Calu3 (cell line): ENCODE measurements at places on chromosomes 7 and 10. TPM values are rescaled to one million over a fixed set of nuclear protein-coding genes. Genes with fewer than 3 reads are reported as not detected.

The CALCR gene
- not detected in 2 replicates for total RNA-seq

The SLC26A5 gene
- not detected in 2 replicates for total RNA-seq

GRCh38 chr10:87658858-87659555 lies 671 bp upstream of the PAPSS2 start:
- peaks cover 19% of the 10 kb centered on the region for H3K36me3 ChIP-seq
- H3K4me1 ChIP-seq: peaks cover 31% of the 10 kb centered on the region
- peak overlapping the region; percentile 83 for H3K4me3 ChIP-seq
- H3K27me3 ChIP-seq: no peaks in the 10 kb centered on the region

- H3K27ac ChIP-seq: no peak overlapping the region
- no peak overlapping the region for H3K4me3 ChIP-seq
- no peaks in the 10 kb centered on the region for H3K27me3 ChIP-seq
- H3K4me1 ChIP-seq: peaks cover 10% of the 10 kb centered on the region
- no peak for DNase-seq
These were observed 25.4 kb upstream of the INPP5F start for GRCh38 chr10:119700321-119700954.

GRCh38 chr10:133170092-133170491 lies 10.1 kb downstream of the KNDC1 start:
- H3K36me3 ChIP-seq: no peaks in the 10 kb centered on the region
- peaks cover 14% of the 10 kb centered on the region for H3K27me3 ChIP-seq
- H3K4me3 ChIP-seq: no peak overlapping the region

DNA sequence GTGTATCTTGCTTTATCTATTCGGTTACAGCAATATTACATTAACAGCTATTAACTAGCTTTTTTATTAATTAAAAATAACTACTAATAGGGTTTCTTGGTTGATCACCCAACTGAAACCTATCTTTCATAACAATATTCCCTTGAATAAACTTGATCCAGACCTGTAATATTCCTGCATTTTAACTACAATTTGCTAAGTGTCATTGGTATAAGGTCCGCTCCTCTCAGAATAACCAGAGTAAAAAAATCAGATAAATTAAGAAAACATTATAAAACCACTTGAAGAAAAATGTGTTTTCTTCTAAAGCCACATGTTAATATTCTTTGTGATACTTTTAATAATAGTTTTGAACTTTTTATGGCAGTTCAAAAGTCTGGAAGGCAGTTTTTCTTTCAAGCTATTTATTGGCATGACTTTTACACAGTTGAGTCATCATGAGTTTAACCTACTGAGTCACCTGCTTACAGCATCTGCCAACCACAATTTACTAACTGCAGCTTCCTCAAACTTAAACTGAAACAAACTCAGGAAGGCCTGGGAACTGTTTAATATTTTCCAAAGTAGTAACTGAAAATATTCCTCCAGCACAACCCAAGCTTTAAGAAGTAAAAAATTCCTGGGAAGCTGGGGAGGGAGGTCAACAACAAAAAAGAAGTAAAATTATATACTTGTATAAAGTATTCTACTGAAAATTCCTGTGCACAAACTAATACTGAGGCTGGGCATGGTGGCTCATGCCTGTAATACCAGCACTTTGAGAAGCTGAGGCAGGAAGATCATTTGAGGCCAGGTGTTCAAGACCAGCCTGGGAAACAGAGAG lies 103.2 kb downstream of the NRBF2 start:
- peak; percentile 39 for DNase-seq
- H3K36me3 ChIP-seq: peaks cover 16% of the 10 kb centered on the region
- H3K27ac ChIP-seq: peak overlapping the region; percentile 60
- H3K4me3 ChIP-seq: no peak overlapping the region
- no peaks in the 10 kb centered on the region for H3K27me3 ChIP-seq
- H3K4me1 ChIP-seq: peaks cover 30% of the 10 kb centered on the region

The EIF5AL1 gene
- total RNA-seq: 0.19 and 0.20 TPM in 2 replicates

DNA sequence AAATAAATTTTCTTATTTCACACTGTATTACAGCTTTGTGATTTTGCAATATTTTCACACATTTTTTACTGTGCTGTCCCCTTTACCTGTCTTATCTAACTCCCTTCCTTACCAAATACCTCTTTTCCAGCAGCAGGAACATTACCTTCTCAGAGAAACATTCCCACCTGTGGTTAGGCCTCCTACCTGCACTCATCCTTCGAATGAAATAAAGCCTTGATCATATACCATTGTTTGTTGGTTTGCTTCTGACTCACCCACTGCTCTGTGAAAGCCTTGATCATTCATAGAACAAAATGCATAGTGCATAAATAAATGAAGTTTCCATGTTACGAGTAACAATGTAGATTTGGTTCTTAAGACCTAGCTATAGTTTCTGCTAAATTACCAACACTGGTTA lies 256.3 kb downstream of the ARL4A start:
- H3K4me1 ChIP-seq: peaks cover 25% of the 10 kb centered on the region
- DNase-seq: no peak
- no peaks in the 10 kb centered on the region for H3K27me3 ChIP-seq
- no peak overlapping the region for H3K27ac ChIP-seq

- no peaks in the 10 kb centered on the region for H3K36me3 ChIP-seq
- no peak overlapping the region for H3K4me3 ChIP-seq
These were observed 19.8 kb downstream of the PRSS2 start for GRCh38 chr7:142790555-142790954.

GRCh38 chr10:114631666-114632417 lies 26.2 kb downstream of the ABLIM1 start:
- peak; percentile 39 for DNase-seq
- H3K4me3 ChIP-seq: peak overlapping the region; percentile 87
- H3K27me3 ChIP-seq: no peaks in the 10 kb centered on the region
- H3K36me3 ChIP-seq: peaks cover 22% of the 10 kb centered on the region
- peak overlapping the region; percentile 81 for H3K27ac ChIP-seq
- peaks cover 61% of the 10 kb centered on the region for H3K4me1 ChIP-seq

DNA sequence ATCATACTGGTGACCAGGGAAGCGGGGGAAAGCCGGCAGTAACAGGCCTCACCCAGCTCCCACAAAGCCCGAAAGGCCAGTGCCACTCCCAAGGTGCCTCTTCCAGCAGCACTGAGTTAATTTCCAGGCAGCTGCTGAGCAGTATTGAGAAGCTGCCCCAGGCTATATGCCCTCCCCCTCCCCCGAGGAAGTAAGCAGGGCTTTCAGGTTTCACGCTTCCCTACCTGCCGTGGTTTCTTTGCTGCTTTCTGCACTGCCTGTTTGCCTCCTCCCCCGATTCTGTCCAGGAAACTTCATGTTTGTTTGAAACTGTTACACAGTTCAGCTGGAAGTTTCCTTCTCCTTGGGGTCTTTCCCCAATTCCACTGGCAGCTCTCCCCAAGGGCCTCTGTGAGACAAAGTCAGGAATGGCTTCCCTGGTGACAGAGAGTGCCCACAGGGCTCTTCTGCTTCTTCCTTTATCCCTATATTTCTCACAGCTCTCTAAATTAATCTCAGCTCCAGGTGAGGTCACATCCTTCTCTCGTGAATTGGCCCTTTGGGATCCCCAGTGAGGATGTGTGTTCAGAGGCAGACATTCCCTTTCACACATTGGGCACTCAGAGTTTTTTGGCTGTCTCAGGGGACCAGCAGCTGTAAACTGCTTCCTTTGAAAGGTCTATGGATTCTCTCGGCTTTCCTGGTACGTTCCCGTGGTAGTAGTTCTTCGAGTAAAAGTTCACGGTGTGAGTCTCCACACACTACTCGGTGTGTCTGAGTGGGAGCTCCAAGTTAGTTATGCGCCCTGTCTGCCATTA lies 19.4 kb downstream of the C1GALT1 start:
- H3K36me3 ChIP-seq: no peaks in the 10 kb centered on the region
- peak overlapping the region; percentile 50 for H3K27ac ChIP-seq
- H3K27me3 ChIP-seq: no peaks in the 10 kb centered on the region

DNA sequence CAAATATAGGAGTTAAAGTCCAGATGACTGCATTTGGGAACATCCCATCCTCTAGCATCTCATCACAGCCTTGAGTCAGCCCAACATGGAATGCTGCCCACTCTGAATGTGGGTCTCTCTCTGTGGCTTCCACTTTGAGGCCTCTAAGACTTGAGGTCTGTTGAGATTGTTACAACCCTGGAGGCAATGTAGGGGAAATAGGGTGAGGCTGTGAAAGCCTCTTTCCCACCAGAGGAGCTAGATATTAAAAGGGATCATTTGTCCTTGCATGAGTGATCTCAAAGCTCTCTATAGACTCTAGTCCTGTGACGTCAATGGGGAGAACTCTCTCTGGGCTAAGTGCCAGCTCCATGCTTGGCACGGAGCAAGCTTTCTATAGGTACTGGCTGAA lies 6.4 kb upstream of the GOLGA7B start:
- DNase-seq: no peak
- no peak overlapping the region for H3K27ac ChIP-seq
- no peaks in the 10 kb centered on the region for H3K27me3 ChIP-seq
- peaks cover 6% of the 10 kb centered on the region for H3K36me3 ChIP-seq

GRCh38 chr7:86953219-86953618 lies 106.2 kb downstream of the ELAPOR2 start:
- no peaks in the 10 kb centered on the region for H3K36me3 ChIP-seq
- H3K27ac ChIP-seq: no peak overlapping the region
- H3K27me3 ChIP-seq: no peaks in the 10 kb centered on the region
- DNase-seq: no peak

The TMEM236 gene
- total RNA-seq: 0.38 and 0.51 TPM in 2 replicates

The FAM25G gene
- not detected in 2 replicates for total RNA-seq

- no peak overlapping the region for H3K4me3 ChIP-seq
- H3K4me1 ChIP-seq: peaks cover 12% of the 10 kb centered on the region
These were observed 50.8 kb upstream of the KLF6 start for GRCh38 chr10:3835770-3836169.

The CELF2 gene
- total RNA-seq: not detected in 2 replicates

- H3K36me3 ChIP-seq: no peaks in the 10 kb centered on the region
- H3K27ac ChIP-seq: no peak overlapping the region
- H3K4me1 ChIP-seq: no peaks in the 10 kb centered on the region
- H3K4me3 ChIP-seq: no peak overlapping the region
- H3K27me3 ChIP-seq: peaks cover 58% of the 10 kb centered on the region
- no peak for DNase-seq
These were observed 43.1 kb upstream of the FAM180A start for GRCh38 chr7:135791543-135792362.

DNA sequence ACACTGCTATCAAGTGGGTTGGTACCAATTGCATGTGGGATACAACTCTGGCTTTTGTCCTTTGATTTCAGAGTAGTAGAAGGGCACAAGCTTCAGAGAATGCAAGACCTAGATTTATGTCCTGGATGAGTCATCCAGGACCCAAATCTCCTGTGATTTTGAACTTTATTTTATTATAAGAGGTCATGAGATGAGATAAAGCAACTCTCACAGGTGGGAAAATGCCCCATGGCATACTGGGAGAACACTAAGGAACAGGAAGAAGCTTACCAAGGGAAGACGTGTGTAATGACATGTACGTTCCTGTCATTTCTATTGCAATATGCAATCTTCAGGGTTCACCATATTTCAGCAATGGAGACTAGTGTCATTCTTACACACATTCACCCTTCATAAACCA lies 966 bp downstream of the MALRD1 start:
- H3K4me1 ChIP-seq: no peaks in the 10 kb centered on the region
- no peak overlapping the region for H3K27ac ChIP-seq
- DNase-seq: no peak
- H3K4me3 ChIP-seq: no peak overlapping the region
- no peaks in the 10 kb centered on the region for H3K36me3 ChIP-seq
- no peaks in the 10 kb centered on the region for H3K27me3 ChIP-seq

GRCh38 chr7:55086413-55087201 lies 67.8 kb downstream of the EGFR start:
- peaks cover 60% of the 10 kb centered on the region for H3K4me1 ChIP-seq
- H3K27ac ChIP-seq: peak overlapping the region; percentile 68
- H3K4me3 ChIP-seq: peak overlapping the region; percentile 18
- no peak for DNase-seq
- H3K27me3 ChIP-seq: no peaks in the 10 kb centered on the region
- H3K36me3 ChIP-seq: peaks cover 14% of the 10 kb centered on the region

- peaks cover 6% of the 10 kb centered on the region for H3K36me3 ChIP-seq
- peak overlapping the region; percentile 36 for H3K27ac ChIP-seq
- H3K27me3 ChIP-seq: no peaks in the 10 kb centered on the region
- no peak overlapping the region for H3K4me3 ChIP-seq
- DNase-seq: peak; percentile 49
These were observed 58.1 kb downstream of the FHIP2A start for GRCh38 chr10:114879541-114880158.

GRCh38 chr7:17369691-17370426 lies 71.4 kb downstream of the AHR start:
- peaks cover 23% of the 10 kb centered on the region for H3K36me3 ChIP-seq
- peak overlapping the region; percentile 92 for H3K27ac ChIP-seq
- H3K4me3 ChIP-seq: peak overlapping the region; percentile 22
- peaks cover 70% of the 10 kb centered on the region for H3K4me1 ChIP-seq

DNA sequence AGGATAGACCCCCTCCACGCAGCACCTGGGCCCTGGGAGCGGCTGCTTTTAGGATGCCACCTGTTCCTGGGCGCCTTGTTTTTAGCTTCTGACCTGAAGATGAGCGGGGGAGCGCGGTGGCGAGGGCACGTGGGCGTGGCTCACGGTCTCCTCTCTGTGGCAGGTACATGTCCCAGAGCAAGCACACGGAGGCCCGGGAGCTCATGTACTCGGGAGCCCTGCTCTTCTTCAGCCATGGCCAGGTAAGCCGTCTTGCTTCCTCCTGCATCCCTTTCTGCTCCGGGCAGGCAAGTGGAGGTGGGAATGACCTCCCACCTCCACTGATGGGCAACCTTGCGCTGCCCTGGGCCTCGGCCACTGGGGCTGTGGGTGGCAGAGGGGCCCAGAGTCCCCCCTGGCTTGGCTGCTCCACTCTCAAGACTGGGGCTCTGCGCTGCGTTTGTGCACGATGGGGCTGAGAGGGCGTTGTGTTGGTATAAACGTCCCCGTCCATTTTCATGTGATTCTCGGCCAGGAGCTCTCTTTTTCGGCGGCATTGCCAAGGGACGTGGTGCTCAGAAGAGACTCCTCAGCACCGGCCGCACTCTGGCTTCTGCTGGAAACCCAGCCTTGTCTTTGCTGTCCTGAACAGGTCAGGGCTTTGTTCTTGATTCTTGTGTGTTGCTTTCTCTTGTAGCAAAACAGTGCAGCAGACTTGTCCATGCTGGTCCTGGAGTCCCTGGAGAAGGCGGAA lies 9.7 kb downstream of the GET4 start:
- H3K27me3 ChIP-seq: no peaks in the 10 kb centered on the region
- no peak for DNase-seq
- no peak overlapping the region for H3K4me3 ChIP-seq
- peak overlapping the region; percentile 39 for H3K27ac ChIP-seq
- peaks cover 15% of the 10 kb centered on the region for H3K4me1 ChIP-seq
- peaks cover 88% of the 10 kb centered on the region for H3K36me3 ChIP-seq

The HHEX gene
- 91.5 and 97.7 TPM in 2 replicates for total RNA-seq
